ENCODE measurements at places on chromosomes 7 and 10.

GRCh38 chr7:26087321-26088091 lies 64.5 kb upstream of the NFE2L3 start:
- no peak for DNase-seq

DNA sequence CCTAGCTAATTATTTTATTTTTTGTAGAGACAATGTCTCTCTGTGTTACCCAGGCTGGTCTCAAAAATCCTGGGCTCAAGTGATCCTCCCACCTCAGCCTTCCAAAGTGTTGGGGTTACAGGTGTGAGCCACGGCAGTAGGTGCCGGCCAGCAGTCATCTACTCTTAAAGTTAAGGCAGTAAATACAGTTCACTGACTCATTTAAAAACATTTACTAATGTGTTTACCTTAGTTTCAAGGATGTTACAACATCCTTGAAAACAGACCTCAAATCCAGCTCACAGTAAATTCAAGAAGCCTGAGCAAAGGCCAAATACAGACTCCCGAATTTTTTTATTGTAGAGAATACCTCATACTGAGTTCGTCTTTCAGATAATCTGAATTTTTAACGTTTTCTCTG lies 29.6 kb upstream of the ABCB4 start:
- DNase-seq, result no peak

- DNase-seq, result no peak
These were observed 115.7 kb upstream of the SAMD8 start for GRCh38 chr10:74995806-74996205.

DNA sequence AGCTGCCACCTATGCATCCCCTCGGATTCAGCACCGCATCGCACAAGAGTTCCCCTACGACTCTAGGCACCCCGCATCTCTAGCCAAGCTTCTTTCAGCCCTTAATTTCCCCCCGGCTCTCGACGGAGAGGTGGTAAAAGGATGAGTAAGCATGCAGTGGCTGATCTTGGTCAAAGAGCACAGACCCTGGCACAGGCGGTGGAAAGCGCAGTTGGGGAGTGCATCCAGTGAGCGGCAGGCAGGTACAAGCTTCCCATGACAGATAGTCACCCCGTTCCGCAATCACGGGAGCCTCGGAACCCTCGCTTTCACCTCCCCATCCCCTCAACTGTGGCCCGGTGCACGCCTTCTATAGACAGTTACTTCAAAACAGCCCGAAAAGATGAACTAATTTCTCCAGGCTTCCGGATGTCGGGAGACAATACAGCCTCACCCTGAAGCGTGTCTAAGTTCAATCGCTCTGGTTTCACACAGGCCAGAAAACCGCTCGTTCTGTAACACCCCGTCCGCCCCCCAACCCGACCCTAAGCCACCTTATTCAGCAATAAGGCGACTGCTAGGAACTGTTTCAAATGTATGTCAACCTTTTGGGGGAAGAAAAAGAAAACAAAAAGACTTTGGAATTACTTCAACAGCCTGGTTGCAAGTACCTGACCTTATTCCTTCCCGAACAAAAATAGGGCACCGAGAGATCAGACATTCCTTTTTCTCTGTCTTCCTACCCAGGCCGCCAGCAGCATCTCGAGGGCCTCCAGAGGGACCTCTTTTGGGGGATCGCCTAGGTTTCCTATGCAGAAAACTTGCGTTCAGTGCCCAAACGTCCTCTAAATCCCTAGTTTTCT lies 1.4 kb downstream of the RHEB start:
- peak; percentile 20 for DNase-seq

- DNase-seq, result no peak
These were observed 67.7 kb downstream of the GPAM start for GRCh38 chr10:112115781-112116385.

DNA sequence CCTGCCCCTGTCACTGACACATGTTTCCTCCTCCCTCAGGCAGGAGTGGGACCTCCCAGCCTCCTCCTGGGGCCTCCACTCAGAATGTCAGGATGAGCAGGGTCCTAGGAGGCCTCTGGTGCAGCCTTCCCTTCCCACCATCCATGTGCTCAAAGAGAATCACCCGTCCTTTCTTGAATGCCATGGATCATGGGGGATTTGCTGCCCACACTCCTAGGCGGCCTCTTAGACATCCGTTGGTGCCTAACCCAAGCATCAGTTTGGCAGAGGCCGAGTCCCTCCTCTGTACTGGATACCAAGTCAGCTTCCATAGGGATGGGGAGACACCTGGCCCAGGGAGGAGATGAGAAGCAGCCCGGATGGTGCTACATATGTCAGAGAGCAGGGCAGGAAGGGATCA lies 7.0 kb downstream of the NOS3 start:
- no peak for DNase-seq

DNA sequence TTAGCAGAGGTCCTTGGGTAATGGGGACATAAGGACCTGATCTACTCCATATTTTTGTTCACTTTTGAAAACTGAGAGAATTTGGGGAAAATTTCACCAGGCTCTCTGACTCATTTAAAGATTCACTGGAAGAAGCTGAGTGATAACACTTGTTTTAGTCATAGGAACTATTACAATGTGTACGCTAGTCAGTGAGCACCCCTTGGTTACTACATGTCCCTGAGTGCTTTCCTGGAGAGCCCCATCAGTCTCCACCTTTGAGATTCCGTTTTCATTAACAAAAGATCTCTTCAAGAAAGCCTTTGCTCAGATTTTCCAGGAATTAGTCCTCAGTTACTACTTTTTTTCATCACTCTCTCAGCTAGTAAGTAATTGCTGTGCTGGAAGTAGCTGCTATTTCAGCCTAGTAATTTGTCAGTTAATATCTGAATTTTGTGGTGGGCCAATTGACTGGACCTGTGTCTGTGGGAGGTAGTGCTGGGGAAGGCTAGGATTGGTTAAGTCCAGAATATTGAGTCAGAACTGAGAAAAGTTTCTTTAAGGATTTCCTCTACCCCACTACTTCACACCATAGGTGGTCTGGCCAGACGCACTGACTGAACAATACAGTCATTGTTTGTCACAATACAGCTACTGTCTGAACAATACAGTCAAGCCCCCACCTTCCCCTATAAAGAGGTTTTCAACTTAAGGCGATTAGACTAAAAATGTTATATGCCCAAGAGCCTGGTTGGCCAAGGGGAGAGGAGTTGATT lies 235.0 kb downstream of the CCDC7 start:
- DNase-seq, result no peak

- no peak for DNase-seq
These were observed 320.9 kb upstream of the IMMP2L start for GRCh38 chr7:111883241-111883640.

DNA sequence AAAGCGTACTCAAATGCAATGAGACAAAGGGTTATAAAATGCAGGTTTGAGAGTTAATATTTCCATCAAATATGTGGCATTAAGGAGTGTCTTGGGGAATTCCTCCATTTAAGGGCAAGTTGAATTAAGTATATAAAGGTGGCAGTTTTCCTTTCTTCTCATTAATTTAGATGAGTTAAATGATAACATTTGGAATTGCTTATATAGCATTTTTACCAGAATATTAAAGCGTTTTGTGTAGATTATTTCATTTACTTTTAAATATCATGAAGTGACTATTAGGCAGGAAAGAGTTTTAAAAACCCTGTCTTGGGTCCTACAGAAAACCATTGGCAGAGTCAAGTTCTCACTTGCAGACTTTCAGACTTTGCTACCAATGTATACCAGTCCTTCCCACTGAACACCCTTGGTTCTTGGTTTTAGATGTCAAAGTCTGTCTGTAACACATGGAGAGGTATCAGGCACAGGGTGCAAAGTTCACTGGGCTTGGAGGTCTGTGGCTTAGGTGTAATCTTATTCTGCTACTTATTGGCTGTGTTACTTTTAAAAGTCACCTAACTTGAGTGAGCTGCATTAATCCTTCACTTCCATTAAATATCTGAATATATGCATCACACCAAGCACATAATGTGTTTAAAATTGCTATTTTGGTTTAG lies 51.0 kb downstream of the ASB4 start:
- DNase-seq, result no peak

GRCh38 chr10:86164174-86164774 lies 202.3 kb downstream of the GRID1 start:
- no peak for DNase-seq

DNA sequence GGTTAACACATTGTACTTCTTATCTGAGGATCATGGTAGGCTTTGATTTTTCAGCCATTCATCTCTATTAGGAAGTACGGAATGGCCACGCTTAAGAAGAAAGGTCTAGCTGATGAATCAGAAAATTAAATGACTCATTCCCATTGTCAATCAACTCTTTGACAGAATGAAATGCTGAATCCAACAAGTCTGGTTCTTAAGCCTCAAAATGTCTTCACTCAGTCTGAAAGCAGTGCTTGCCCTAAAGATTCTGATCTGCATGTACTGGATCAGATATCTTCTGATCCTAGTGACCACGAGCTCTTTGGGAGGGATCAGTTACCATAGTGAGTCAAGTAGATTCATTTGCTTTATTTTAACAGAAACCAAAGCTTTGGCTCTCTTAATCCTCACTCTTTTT lies 5.7 kb upstream of the CELF2 start:
- no peak for DNase-seq

DNA sequence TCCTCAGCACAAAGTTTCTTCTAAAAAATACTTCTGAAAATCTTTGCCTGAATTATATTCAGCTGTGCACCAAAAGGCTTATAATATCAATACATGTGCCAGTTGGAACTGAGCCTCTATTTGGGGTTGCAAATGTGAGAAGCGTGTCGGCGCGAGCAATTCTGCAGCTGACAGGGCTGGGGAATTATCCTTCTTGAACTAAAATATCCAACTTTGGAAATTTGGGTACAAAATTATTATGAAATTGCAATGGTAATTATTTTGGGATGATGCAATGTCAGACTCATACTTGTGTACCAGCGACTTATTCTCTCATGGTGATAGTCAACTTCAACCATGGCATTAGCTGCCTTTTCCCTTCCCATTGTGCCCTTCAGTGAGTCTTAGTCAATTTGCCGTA lies 507.0 kb upstream of the KLF6 start:
- DNase-seq, result no peak

GRCh38 chr10:117931078-117931477 lies 115.7 kb downstream of the RAB11FIP2 start:
- no peak for DNase-seq

DNA sequence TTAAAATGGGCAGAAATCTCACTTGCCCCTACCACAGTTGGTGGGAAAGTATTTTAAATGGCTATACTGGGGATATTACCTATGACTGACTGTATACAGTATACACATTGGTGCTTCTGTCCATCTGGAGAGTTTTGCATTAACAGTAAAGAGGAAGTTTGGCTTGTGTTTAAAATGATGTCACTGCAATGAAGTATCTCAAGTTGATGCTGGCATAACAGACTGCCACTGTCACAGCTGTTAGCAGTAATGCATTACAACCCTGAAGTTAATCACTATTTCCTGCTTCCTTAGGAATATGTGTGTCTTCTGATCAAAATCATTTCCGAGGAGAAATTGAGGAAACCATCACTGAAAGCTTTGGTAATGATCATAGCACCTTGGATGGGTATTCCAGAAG lies 1.9 kb downstream of the DKK1 start:
- no peak for DNase-seq

GRCh38 chr7:98559958-98560357 lies 57.1 kb upstream of the NPTX2 start:
- DNase-seq, result no peak

GRCh38 chr7:12327922-12328321 lies 75.7 kb downstream of the VWDE start:
- no peak for DNase-seq

DNA sequence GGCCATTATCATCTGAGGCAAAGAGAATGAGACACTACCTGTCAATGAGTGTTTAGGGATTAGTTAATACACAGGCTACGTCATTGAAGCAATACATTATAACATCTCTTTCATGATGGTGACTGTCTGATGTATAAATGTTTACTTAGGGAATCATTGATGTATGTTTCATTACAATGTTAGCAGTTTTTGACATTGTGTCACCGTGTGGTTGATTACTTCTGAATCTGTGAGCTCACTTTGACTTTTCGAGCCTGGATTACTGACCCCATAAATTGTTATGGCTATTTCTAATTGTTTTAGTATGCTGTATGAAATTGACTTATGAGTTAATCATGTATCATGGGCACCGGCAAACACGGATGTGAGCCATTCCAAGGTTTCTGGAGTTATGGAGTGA lies 494.0 kb downstream of the MAGI2 start:
- DNase-seq, result no peak

DNA sequence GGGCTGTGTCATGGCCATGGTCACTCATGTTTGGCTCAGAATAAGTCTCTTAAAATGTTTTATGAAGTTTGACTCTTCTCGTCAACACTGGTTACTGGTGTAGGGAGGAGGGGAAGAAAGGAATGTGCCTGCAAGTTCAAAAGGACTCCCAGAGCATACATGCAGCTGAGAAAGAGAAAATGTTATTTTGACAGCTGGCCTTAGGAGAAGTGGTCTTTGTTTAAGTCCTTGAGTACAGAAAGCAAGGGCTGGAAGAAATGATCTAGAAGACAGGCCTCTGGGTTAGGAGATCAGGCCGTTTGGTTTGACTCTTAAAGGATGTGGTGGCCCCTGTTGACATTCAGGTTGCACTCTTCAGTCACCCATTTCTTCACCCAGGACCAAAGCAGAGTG lies 245.5 kb downstream of the REEP3 start:
- no peak for DNase-seq

DNA sequence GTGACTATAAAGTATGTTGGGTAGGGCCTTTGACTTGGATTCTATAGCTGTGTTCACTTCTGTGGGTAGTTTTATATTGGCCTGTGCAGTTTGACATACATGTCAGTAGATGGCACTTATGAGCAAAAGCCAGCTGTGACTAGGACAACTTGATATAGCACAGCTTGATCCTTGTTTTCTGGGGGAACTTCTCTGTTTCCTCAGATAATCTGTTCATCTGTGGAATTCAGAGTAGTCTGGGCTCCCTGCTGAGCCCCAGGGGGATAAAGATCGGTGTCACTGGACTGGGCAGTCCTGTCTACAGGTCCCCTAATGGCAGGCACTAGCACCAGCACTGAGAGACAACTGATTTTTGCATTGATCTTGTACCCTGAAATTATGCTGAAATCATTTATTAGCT lies 25.4 kb downstream of the CYP2C9 start:
- DNase-seq, result no peak

GRCh38 chr10:126538439-126539135 lies 131.9 kb downstream of the C10orf90 start:
- DNase-seq, result no peak

DNA sequence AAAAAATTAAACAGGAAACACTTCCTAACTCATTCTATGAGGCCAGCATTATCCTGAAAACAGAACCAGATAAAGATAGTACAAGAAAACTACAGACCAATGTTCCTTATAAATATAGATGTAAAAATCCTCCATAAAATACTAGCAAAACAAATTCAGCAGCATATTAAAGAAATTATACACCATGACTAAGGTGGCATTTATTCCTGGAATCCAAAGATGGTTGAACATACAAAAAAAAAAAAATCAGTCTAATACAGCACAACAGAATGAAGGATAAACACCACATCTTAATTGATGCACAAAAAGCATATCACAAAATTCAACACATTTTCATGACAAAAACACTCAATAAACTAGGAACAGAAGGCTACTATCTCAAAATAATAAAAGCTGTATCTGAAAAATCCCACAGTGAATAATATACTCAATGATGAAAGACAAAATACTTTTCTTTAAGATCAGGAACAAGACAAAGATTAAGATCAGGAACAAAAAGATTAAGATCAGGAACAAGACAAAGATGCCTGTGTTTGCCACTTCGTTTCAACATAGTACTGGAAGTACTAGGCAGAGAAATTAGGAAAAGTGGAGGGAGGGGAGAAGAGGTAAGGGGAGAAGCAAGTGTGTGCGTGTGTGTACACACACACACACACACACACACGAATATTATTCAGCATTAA lies 95.6 kb downstream of the SNX13 start:
- DNase-seq, result no peak
